ENCODE measurements at places on chromosomes 12 and 14.

DNA sequence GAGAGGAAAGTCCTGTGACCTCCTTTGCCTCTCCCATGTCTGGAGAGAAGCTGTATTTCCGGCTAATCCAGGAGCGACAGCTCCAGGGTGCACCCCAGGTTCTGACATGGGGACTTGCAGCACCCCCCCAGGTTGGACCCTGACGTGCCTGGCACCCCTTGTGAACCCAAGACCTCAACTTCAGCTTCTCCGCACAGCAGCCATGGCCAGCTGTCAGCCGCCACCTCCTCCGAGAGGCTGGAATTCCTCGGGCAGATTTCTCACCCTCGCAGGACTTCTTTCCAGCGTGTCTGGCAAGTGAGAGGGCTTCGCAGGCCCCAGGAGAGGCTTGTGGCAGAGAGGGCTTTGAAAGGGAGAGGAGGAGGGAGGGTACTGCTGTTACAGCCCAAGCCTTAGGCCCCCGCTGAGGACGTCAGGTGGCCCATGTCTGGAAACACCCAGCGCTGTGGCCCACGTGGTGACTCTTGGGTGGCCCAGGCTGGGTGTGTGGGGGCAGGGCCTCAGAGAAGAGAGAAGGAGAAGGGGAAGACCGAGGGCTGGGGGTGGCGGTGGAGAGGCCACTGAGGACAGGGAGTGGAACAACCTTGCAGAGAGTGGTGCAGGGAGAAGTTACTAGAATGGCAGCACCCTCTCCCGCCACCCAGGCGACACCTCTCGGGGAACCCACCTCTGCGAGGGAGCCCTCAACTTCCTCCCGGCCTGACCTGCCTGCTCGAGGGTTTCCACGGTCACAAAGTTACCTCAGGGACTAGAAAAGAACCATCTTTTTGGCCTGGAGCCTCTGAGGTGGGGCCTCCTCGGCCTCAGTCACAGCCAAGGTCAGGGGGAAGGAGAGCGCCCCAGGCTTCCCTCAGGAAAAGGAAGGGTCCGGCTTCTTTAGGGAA, 11.7 kb upstream of the RPS6KL1 start:
- no peak for DNase-seq

GRCh38 chr12:71896205-71896882, 42.3 kb upstream of the TPH2 start:
- no peak for DNase-seq

DNA sequence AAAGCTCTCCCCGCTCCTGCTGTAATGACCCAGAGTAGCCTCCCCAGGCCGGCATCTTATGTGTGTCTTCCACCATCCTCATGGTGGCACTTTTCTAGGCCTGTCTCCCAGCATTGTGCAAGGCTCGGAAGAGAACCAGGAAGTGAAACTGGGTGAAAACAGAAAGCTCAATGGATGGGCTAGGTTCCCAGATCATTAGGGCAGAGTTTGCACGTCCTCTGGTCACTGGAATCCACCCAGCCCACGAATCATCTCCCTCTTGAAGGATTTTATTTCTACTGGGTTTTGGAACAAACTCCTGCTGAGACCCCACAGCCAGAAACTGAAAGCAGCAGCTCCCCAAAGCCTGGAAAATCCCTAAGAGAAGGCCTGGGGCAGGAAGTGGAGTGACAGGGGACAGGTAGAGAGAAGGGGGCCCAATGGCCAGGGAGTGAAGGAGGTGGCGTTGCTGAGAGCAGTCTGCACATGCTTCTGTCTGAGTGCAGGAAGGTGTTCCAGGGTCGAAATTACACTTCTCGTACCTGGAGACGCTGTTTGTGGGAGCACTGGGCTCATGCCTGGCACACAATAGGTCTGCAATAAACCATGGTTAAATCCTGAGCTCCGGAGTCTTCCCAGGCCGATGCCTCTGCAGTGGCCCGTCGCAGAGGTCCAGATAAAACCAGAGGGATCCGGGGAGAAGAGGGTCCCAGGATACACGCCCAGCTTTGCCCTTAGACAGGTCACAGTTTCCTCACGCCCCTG, 15.6 kb downstream of the ACVRL1 start:
- DNase-seq = no peak

- no peak for DNase-seq
These were observed 118.0 kb downstream of the KTN1 start for GRCh38 chr14:55698051-55698450.

GRCh38 chr12:22209422-22209821, 125.1 kb downstream of the ST8SIA1 start:
- DNase-seq = no peak

GRCh38 chr14:20350282-20350681, 6.8 kb downstream of the PARP2 start:
- no peak for DNase-seq

DNA sequence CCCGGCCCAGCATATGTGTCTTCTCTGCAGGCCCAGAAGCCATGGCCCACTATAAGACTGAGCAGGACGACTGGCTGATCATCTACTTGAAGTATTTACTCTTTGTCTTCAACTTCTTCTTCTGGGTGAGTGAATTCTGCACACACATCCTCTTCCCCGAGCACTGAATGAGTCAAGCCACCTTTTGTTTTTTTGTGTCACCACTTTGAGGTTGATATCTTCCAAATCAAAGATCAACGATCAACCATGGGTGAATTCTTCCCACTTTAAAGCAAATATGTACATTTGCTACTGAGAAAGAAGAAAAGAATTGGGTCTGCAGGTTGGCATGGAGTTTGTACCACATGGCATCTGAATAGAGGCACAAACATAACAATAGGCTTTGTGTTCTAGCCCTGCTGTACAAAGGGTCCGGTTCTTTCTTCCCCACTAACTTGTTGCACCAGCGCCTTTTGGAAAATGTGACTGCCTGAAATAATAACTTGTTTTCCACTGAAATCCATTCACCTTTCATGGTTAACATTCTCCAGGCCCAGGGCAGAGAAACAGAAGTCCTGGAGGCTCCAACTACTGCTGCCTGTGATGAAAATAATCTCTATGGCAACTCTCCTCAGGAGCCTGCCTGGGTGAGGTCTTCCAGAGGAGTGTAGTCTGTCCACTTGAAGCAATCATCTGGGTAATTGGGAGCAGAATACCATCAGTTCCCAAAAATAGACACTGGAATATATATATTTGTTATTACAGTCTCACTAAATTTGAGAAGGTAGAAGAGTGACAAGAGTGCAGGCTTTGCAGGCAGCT, 27.6 kb downstream of the TSPAN11 start:
- no peak for DNase-seq

DNA sequence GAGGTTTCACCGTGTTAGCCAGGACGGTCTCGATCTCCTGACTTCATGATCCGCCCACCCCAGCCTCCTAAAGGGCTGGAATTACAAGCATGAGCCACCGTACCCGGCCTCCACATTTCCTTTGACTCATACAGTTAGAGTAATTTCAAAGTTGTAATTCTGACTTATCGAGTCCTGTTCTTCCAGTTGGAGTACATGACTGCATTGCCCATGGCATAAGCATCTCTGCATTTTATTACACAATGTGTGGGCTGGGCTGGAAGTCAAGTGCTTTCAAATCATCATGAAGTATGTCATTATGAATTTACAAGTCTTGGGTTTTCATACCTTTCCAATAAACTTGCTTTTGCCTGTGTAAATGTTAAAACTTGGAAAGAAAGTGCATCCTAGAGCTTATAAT, 1295.7 kb upstream of the FLRT2 start:
- no peak for DNase-seq

- no peak for DNase-seq
These were observed 73.6 kb downstream of the OSBPL8 start for GRCh38 chr12:76486011-76486410.

- DNase-seq = no peak
These were observed 3.8 kb downstream of the CS start for GRCh38 chr12:56296295-56296694.

DNA sequence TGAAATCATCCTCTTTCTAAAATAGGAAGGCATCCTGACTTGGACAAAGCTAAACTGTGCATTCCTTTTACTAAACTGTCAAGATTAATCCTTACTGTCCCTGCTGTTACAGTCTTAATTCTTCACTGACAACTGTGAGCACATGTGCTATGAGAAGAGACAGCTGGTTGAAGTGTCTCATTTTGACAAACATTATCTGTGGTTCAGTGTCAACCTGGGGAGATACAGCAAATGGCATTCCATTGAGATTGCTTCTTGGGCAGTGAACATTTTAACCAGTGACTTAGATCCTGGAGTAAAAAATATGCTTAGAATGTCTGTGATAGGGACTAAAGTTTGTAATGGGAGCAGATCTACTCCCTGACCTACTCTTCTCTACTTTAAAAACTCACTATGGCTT, 552.6 kb upstream of the ATP2B1 start:
- DNase-seq = no peak

GRCh38 chr12:52035190-52035589, 16.1 kb upstream of the NR4A1 start:
- no peak for DNase-seq

GRCh38 chr14:87115234-87115633, 877.7 kb downstream of the GALC start:
- no peak for DNase-seq

DNA sequence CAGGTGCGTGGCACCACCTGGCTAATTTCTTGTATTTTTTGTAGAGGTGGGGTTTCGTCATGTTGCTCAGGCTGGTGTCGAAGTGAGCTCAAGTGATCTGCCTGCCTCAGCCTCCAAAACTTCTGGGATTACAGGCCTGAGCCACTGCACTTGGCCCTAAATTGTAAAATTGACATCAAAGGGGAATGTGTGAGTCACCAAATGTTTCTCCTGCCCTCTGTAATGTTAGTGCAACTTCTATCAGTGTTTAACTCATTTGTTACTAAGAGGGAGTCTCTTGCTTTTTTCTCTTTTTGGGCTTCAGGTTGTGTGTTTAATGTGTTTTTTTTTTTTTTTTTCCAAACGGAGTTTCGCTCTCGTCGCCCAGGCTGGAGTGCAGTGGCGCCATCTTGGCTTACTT, 2.3 kb downstream of the TULP3 start:
- DNase-seq = no peak

DNA sequence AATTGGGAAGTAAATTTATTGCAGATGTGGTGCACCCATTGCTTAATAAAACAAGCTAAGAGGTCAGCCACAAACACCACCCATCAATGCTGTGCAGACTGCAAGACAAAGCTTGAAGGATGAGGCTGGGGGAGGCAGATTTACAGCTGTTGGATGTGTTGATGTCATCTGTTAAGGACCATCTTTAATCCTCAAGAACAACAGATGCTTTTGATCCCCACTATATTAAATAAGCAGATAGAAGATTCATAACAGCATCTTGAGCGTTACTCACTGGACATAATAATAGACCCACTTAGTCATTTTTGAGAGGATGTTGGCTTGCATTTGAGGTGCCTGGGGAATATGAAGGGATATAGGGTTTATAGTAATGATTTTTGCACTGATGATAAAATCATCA, 58.8 kb downstream of the GPR68 start:
- DNase-seq = no peak

DNA sequence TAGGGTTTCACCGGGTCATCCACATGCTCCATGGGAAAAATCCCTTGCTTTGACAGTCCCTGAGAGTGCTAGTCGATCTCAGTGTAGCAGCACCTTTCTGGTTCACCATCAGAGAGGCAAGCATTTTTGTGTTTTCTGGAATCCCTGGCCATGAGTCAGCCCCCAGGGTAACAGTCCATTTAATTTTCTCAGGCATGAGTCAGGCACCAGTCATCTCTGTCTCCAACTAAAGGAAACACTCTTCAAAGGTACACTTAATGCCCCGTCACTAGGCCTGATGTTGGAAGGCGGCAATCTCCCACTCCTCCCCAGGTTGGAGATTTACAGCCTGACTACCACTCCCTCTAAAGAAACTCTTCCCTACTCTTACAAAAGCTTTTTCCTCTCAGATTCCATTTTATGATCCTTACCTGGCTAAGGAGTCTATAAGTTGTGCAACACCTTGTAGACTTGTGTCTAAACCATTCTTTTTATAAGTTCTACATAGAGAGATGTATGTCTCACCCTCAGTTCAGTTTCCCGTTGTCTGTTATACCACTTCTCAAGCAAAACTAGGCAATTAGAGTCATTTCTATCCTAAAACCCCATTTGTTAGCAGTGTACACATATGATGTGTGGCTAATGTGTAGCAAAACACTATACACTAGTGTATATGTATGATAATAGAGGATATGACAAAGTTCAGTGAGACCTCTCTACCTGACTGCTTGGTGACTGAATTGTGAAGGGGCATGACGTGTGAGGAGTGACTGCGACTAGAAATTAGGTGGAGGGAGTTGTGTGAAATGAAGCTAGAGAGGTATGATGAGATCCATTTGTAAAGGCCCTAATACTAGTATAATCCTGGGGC, 24.6 kb downstream of the TMEM19 start:
- no peak for DNase-seq
